ENCODE measurements at places on chromosomes 7 and 10.

- DNase-seq, result no peak
Observed at GRCh38 chr10:92213049-92213448, 77.8 kb downstream of the CPEB3 start.

DNA sequence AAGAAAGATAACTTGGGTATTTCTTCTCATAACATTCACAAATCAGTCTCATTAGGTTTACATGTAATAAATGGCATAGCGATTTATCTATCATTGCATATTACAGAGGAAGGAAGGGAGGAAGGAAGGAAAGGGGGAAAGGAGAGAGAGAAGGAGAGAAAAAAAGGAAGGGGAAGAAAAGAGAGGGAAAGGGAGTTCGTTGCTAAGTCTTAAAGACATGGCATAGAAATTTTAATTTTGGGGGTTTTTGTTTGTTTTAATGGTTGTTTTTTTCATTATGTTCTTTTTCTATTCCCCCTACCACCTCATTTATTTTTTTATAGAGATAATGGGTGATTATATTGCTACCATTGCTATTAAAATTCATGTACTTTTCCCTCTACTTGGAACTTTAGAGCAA, 604.3 kb downstream of the IPMK start:
- DNase-seq, result no peak

- no peak for DNase-seq
Observed at GRCh38 chr10:50456719-50457118, 167.0 kb downstream of the SGMS1 start.

GRCh38 chr10:89134963-89135362, 72.2 kb downstream of the CH25H start:
- no peak for DNase-seq

GRCh38 chr7:142534726-142535122, 214.5 kb upstream of the PRSS1 start:
- DNase-seq, result no peak

All from Peyer's patch (tissue), 4 donors.